ENCODE measurements at places on chromosomes 13 and 19.

GRCh38 chr13:71597150-71597549 lies 269.9 kb downstream of the DACH1 start:
- no peak for DNase-seq

- no peak for DNase-seq
Observed at GRCh38 chr13:43482026-43482425, 304.7 kb downstream of the ENOX1 start.

- DNase-seq, result no peak
Observed at GRCh38 chr13:44128552-44129001, 245.0 kb upstream of the SERP2 start.

GRCh38 chr13:43446126-43446525 lies 340.6 kb downstream of the ENOX1 start:
- no peak for DNase-seq

DNA sequence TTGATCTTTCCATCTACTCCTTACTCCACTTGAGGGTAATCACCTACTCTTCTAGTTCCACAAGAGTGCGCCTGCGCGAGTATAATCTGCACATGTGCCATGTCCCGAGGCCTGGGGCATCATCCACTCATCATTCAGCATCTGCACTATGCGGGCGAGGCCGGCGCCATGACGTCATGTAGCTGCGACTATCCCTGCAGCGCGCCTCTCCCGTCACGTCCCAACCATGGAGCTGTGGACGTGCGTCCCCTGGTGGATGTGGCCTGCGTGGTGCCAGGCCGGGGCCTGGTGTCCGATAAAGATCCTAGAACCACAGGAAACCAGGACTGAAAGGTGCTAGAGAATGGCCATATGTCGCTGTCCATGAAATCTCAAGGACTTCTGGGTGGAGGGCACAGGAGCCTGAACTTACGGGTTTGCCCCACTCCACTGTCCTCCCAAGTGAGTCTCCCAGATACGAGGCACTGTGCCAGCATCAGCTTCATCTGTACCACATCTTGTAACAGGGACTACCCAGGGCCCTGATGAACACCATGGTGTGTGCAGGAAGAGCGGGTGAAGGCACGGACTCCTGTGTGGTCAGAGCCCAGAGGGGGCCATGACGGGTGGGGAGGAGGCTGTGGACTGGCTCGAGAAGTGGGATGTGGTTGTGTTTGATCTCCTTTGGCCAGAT lies 2.7 kb upstream of the KLK2 start:
- DNase-seq, result no peak

DNA sequence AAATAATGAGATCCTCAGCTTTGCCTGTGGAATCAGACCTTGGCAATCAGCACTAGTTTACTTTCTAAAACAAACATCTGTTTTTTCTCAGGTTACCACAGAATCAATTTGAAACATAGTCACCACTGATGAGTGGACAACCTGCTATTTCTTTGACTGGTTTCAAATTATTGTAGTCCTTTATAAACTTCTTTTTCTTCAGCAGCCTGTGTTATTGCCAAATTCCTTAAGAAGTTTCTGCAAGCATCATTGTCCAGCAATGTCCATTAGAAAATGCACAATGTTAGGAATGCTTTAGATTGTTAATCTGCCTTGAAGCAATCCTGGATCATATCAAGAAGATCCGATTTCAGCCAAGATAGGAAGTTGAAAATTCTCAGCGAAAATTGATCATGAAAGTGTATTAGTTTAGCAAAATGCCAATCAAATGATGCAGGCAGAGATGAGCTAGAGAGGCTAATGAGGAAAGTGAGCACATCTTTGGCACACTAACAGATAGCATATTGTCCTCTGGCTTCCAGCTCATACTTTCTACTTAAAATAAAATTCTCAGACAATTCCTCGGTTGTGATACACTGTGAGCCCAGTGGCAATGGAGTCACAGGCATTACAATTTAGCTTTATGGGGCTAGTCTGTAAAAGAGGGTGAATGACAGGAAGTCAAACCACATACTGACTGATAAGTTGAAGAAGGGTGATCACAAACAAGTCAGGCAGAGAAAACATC lies 270.6 kb downstream of the SLITRK6 start:
- DNase-seq, result no peak
